ENCODE measurements at places on chromosomes 3 and 15. TPM values are rescaled to one million over a fixed set of nuclear protein-coding genes. Genes with fewer than 3 reads are reported as not detected.

Gene CA12
- total RNA-seq: 211 TPM

Gene C3orf33
- total RNA-seq: 1.9 TPM

Gene GNAT1
- total RNA-seq: not detected

Gene PPP2R3A
- 12.0 TPM for total RNA-seq

Gene DPH3
- total RNA-seq: 23.3 TPM

Gene FOXB1
- total RNA-seq: not detected

Gene BDH1
- total RNA-seq: 15.0 TPM

Gene SEMA7A
- 14.0 TPM for total RNA-seq

Gene DUOXA2
- total RNA-seq: not detected

Gene GLDN
- total RNA-seq: 0.07 TPM

Gene IRAK2
- total RNA-seq: 20.1 TPM

Gene CRTAP
- total RNA-seq: 114 TPM

Gene EFL1
- total RNA-seq: 29.4 TPM

Gene ROPN1
- not detected for total RNA-seq

Gene CLRN1
- not detected for total RNA-seq

Gene ZNF774
- total RNA-seq: 8.5 TPM

All from nasal cavity respiratory epithelium epithelial cell of viscerocranial mucosa (primary cell).